ENCODE measurements at places on chromosomes 1 and 21. TPM values are rescaled to one million over a fixed set of nuclear protein-coding genes. Genes with fewer than 3 reads are reported as not detected.

Gene RPS6KA1
- total RNA-seq: 86.4 TPM

Gene FABP3
- 3.4 TPM for total RNA-seq

Gene SLC6A9
- 8.8 TPM for total RNA-seq

Gene GUCA2B
- total RNA-seq: not detected

Gene KRTAP12-2
- total RNA-seq: not detected

Gene MAP1LC3C
- not detected for total RNA-seq

Gene DDAH1
- total RNA-seq: 14.9 TPM

Gene C1orf94
- total RNA-seq: not detected

Gene RAP1GAP
- total RNA-seq: 1.0 TPM

Gene PRAMEF20
- not detected for total RNA-seq

Gene SLAMF6
- total RNA-seq: not detected

Gene EXTL1
- 0.04 TPM for total RNA-seq

Gene NTMT2
- not detected for total RNA-seq

Gene SPRR4
- total RNA-seq: 0.18 TPM

Gene MROH9
- not detected for total RNA-seq

Gene TLCD4
- total RNA-seq: 0.10 TPM

Gene RNU1-4
- 4,441 TPM for total RNA-seq

Gene MEX3A
- 3.5 TPM for total RNA-seq

Gene MPZ
- 0.56 TPM for total RNA-seq

Gene SHISA4
- 2.4 TPM for total RNA-seq

Gene APCS
- total RNA-seq: not detected

- DNase-seq: no peak
Observed at GRCh38 chr1:113243529-113243928, 146.8 kb upstream of the MAGI3 start.

GRCh38 chr1:153774780-153775457 lies at the start of gene SLC27A3:
TSS of gene SLC27A3 (plus strand) at chr1:153775407. CDS start at chr1:153775498, 91 bp downstream.
- DNase-seq: peak; percentile 49

DNA sequence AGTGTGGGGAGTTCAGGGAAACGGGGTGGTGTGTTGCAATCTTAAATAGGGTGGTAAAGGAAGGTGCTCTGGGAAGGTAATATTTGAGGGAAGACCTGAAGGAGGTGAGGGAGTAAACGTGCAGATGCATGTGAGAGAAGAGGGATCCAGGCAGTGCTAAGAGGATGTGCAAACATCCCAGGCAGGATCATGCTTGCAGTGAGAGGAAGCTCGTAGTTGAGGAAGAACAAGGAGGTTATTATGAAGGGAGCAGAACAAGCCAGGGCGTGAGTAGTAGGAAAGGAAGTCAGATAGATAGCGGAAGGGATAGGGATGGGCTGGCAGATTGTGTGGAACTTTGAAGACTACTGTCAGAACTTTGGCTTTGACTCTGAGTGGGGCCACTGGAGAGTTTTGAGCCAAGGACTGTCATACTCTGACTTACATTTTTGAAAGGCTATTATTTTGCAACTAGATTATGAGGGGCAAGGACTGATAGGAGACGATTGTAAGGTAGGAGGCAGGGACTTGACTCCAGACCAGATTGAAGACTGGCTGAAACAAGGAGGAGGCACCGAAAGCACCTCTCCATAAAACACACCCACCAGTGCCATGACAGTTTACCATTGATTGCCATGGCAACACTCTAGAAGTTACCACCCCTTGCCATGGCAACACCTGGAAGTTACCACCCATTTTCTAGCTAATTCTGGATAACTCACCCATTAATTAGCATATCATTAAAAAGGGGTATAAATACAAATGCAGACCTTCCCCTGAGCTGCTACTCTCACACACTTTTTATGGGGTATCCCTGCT lies 67.0 kb downstream of the XCL2 start:
- DNase-seq: peak; percentile 98

GRCh38 chr1:36134505-36135329 lies 9.7 kb upstream of the COL8A2 start:
- DNase-seq: peak; percentile 97

DNA sequence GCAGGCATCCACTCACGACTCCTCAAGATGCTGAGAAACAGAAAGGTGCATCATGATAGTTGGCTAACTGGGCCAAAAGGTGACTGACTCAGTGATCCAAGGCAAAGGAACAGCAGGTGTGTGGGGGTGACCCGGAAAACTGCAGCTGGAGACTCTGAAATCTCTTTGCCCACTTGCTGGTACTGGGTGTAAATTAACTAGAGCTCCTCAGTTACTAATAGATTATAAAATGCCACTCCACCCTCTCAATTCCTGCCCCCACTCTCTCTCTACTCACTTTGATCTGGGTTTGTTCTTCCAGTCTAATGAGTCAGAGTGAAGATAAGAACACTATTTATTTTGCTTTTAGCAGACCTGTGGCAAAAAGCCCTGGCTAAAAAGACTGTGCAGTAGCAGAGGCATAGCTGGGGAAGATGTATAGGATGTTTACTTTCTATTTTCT lies 7.2 kb upstream of the PIGC start:
- no peak for DNase-seq

- DNase-seq: peak; percentile 99
Observed at GRCh38 chr1:31955917-31956736, 18.0 kb upstream of the PTP4A2 start.

DNA sequence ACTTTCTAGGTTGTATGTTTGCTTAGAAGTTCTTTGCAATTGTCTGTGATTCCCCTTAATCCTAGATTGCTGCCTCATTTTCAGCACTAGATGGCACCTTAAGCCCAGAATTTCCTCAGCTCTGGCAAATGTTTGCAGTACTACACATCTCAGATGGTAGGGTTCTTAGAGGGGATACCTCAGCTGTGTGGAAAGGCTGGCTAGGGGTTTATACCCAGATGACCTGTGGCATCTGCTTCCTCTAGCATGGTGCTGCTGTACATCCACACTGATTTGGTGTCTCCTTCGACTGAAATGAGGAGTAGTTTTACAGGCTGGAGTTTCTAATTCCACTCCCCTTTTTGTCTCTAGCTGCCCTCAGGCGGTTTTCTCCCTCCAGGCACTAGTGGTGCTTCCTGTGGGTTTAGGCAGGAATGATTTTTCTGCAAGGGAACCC lies 23.5 kb downstream of the ASB17 start:
- peak; percentile 50 for DNase-seq

GRCh38 chr1:200896531-200897196 lies 2.0 kb downstream of the INAVA start:
- peak; percentile 72 for DNase-seq

GRCh38 chr1:36760081-36760480 lies 274.2 kb downstream of the GRIK3 start:
- no peak for DNase-seq

- DNase-seq: no peak
Observed at GRCh38 chr1:27882543-27882903, 10.2 kb downstream of the THEMIS2 start.

DNA sequence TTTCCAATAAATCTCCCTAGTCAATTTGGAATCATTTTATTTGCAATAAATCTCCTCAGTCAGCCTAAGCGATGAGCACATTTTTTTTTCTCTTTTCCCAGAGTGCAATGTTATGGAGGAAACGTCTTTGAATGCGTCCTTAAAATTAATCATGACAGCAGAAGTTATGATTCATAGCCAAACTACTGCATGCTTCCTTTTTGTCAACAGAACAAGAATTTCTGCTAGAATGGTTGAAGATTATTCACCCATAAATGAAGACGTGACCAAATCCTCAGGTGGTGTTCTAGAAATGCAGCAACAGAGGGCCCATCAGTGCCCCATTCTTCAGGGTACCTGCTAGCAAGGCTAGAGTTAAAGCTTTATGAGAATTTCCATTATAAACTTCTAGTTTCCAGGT lies 407.9 kb upstream of the PKN2 start:
- DNase-seq: peak; percentile 73

- DNase-seq: no peak
Observed at GRCh38 chr21:45513003-45513717, 29.1 kb downstream of the SLC19A1 start.

GRCh38 chr21:39004634-39005501 lies 178.4 kb downstream of the PSMG1 start:
- DNase-seq: no peak

GRCh38 chr1:22916471-22916820 lies 56.2 kb downstream of the LACTBL1 start:
- DNase-seq: no peak

DNA sequence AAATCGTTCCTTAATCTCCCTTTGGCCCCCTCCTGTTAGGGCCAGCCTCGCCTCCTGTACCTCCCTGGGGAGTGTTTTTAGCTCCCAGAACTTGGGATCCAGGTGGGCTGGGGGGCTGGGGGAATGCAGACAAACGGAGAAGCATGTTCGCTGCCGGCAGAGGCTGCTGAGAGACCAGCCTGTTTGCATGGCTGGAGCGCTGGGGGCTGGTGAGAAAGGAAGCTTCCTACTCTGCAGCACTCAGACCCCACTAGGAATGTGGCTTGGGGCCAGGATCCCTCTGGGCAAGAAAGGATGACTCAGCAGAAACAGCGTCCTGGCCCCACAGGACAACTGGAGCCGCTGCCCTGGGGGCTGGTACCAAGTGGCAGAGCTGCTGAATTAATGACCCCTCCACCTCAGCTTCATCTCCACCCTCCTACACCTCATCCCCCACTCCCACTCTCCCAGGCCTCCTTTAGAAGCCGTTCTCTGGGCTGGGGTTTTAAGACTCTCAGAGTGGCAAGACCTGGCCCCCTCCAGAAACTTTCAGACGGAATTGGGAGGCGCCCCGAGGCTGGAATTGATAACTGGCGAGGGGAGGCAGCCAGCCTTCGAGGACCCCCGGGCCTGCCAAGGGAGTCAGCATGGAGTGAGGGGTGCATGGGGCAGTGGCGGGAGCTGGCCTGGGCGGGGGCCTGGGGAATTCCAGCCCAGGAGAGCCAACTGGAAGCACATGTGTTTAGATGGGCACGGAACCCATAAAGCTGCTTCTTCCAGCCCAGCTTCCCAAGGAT lies 28.5 kb upstream of the EPS8L3 start:
- DNase-seq: no peak

- DNase-seq: peak; percentile 100
Observed at GRCh38 chr1:33433509-33434362, 2.8 kb upstream of the PHC2 start.

- DNase-seq: no peak
Observed at GRCh38 chr1:118486199-118486598, 301.2 kb upstream of the SPAG17 start.

- DNase-seq: no peak
Observed at GRCh38 chr1:87591492-87591891, 262.8 kb downstream of the LMO4 start.

DNA sequence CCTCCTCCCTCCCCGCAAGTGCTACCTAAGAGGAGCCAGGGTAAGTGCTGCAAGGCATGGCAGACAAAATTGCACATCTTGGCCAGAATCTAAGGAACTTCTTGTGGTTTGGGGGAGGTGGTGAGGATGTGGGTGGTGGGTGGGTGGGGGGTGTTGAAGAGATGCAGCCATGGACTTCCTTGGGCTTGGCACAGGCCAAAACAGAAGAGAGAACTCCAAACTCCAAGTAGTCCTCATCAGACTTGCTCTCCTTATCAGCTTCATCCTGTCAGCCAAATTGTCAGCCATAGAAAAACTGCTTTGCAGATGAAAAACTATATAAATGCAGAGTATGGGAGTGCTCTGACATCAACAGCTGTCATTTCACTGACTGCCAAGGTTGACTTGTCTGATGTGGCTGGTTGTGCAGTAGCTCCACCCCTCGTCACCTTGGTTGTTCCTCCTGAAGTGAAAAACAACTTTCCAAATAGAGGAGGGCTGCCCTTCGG lies 7.1 kb downstream of the AMIGO1 start:
- no peak for DNase-seq

- peak; percentile 13 for DNase-seq
Observed at GRCh38 chr1:240031009-240031408, 60.7 kb upstream of the FMN2 start.

DNA sequence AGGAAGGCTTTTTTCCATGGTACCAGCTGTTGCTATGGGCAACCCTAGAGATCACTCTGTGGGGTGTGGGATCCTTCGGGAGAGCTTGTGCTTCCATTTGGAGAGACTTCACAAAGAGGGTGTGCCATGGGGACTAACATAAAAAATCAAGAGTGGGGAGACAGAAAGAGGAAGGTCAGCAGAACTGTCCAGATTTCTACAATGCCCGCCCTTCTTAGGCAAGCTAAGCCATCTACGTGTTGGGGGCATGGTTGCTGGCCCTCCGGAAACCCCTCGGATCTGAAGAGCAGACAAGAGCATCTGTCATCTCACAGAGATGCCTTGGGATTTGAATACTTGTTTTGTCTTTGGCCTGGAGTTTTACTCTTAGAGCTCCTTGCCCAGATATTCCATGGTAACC lies 83.9 kb upstream of the ZNF648 start:
- no peak for DNase-seq

DNA sequence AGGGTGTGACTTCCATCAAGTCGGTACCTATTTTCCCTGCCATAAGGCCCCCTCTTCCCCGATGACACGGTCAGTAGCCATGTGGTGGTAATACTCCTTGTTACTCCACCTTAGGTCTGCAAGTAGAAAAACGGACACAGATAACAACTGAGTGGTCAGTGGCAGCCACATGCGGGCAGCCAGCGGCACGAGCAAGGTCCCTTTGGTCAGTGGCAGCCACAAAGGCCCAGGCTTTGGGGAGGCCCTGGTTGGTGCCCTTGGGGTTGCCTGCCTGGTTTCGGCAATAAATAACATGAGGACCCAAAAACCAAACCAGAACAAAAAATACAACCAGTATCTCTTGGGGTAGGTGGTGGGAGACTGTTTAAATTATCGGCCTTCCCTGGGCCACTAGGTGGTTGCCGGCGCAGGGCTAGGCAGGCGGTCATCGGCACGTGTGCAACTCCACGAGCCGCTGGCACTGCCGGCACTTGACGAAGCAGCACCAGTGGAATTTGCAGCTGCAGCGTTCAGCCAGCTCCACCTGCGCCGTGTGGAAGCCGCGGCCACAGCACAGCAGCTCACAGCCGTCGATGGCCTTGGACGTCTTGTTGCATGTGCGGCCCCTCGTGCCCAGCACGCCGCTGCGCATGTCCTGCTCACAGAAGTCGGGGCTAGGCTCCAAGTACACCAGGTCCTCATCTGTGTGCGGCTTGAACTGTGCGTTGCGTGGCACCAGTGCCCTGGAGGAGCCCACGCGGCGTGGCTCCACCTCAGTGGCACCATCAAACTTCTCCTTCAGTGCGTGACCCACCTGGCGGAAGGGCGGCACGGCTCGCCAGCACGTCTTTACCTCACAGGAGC lies 23.1 kb downstream of the WNT4 start:
- no peak for DNase-seq

DNA sequence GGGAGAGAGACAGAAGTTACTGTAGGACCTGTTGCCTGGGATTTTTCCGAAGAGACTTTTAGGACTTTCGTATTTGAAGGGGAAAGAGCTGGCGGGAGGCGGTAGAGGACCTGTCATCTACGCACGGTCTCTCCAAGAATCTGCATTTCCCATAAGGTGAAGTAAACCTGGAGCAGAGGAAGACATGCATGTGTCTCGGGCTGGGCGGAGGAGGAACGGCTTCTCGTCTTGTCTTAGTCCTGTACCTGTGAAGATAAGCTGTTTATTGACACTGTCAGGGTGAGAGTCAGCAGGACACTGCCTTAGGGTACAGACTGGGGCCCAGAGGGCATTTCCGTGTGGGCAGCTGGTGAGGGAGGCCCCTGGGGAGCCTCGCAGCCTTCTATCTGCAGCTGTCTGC lies 123.4 kb upstream of the COL6A1 start:
- DNase-seq: no peak

- peak; percentile 59 for DNase-seq
Observed at GRCh38 chr1:115496904-115497527, 144.8 kb upstream of the VANGL1 start.

- DNase-seq: no peak
Observed at GRCh38 chr21:16945580-16945979, 567.3 kb upstream of the CXADR start.
